SW 1271 (cell line): ENCODE measurements at places on chromosomes 16 and 17.

DNA sequence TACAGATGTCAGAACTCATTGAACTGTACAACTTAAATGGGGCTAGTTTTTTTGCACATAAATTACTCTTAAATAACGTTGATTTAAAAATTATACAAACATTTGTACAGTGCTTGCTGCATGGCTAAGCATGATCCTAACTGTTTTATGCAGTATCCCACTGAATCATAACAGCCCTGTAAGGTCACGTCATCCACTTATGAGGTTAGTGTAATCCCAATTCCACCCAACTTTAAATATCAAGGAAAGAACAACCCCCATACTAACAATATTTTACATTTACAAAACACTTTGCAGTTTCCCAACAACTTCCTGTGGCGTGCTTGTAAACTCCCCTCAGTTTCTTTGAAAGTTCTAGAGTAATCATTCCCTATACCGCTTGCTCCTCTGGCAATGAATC is 190.1 kb upstream of the SALL1 start:
- no peak for DNase-seq

- DNase-seq, result no peak
Measured at GRCh38 chr17:44602970-44603369, 45.7 kb downstream of the FZD2 start.

DNA sequence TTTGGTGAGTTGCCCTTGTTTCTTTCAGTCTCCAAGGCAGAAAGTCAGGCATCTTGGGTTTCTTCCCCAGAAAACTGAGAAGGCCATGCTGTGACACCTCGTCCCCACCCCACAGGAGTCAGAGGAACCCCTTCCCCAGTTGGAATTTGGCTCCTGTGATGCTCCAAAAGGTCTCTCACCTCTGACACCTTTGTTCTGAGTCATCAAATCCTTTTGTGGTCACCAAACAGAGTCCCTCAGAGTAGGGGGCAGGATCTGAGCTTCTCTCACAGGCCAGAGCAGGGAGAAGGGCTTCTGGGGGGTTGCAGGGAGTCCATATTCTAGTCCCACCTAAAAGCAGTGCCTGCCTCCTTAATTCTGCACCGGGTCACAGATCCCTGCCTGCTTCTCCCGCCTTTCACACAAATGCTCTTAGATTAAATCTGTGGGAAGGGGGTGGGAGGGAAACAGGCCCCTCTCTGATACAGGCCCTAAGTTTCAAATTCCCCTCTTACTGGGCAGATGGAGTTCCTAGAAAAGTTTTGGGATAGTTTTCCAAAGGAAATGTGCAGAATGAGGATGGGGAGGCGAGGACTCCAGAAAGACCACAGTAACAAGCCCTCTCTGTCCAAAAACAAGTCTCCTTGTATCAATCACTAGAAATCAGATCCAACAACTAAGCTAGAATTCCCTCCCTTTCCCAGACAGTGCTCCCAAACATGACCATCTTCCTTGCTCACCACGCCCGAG is 1.3 kb downstream of the PHOSPHO1 start:
- DNase-seq, result no peak

DNA sequence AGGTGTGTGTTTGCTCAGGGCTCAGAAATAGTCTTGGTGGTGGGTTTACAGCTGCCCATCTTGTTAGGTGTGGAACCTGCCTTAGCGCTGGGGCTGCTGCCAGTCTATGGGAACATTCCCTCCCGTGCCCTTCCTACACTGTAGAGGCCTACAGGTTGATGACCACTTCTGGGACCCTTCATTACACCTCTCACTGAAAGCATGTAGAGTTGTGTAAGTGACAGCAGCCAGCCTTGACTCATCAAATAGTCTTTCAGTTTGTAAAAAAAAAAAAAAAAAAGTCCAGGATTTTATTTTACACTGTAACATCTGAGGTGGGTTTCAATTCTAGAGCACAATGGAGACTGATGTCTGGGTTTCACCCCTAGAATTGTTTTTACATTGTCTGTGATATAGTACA is 193.9 kb downstream of the SPECC1 start:
- DNase-seq, result no peak

DNA sequence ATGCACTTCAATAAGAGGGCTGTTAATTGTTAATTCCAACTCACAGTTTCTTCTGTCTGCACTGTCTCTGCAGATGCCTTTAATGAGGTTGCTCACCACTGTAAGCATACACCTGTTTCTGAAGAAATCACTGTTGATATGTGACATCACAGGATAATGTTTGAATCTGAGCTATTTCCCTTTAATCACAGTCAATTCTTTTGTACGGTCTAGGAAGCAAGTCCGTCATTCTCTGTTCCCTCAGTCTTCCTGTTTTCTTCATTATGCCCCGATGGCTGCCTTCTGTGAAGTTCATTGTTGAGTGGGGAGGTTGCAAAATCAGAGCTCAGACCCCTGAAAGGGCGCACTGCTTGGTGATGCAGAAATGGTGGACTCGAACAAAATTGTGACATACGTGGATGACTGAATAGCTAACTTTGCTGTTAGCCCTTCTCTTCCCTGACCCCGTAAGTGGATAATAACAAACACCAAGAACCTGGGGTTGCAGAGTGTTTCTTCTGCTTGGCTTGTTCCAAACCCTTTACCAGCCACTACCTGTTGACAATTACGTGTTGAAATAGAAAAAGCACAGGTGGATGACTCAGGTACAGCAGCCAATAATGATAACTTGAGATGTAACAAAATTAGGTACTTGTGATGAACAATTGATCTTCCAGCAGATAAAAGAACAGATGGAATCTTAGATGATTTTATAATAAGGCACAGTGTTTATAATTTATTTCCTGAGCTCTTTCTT is 71.9 kb upstream of the AXIN2 start:
- DNase-seq, result no peak

- DNase-seq, result no peak
Measured at GRCh38 chr17:76124582-76125390, 16.3 kb downstream of the FOXJ1 start.

GRCh38 chr16:10647721-10648296 is 46.9 kb downstream of the TEKT5 start:
- DNase-seq, result no peak
